ENCODE measurements at places on chromosomes 16 and 17.
A peak's percentile ranks its signal among the peaks of the same experiment; 100 is the strongest.

GRCh38 chr16:54627616-54628015, 303.0 kb upstream of the IRX5 start:
- no peak for DNase-seq

- peak; percentile 30 for DNase-seq
Measured at GRCh38 chr17:42276609-42277341, 584 bp upstream of the STAT5B start.

GRCh38 chr17:62688398-62689160, 61.1 kb downstream of the MRC2 start:
- no peak for DNase-seq

- DNase-seq, result no peak
Measured at GRCh38 chr17:43056051-43056450, 31.0 kb downstream of the RND2 start.

GRCh38 chr16:57093666-57094564, 1.5 kb downstream of the CPNE2 start:
- peak; percentile 6 for DNase-seq

GRCh38 chr17:18961634-18962493, 9.9 kb downstream of the SLC5A10 start:
- no peak for DNase-seq

DNA sequence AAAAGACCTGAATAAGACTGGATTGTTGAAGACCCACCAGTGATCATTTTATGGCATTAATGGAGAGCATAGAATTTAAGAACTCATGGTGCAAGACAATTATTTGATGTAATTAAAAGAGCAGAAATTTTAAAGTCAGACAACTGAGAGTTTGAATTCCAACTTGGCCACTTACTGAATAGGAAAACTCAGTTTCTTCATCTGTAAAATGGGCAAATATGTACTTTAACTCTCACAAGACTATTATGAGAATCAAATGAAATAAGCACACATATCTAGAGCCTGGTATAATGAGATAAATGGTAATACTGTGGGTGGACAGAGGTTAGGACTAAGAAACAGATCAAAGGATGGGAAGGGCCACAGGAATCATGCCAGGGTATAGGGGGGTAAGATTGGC, 88.0 kb downstream of the SOX9 start:
- no peak for DNase-seq
